AG04449 (cell line): ENCODE measurements at places on chromosomes 2 and 18.

- no peak for DNase-seq
Observed at GRCh38 chr18:44589693-44590355, 90.9 kb upstream of the SETBP1 start.

DNA sequence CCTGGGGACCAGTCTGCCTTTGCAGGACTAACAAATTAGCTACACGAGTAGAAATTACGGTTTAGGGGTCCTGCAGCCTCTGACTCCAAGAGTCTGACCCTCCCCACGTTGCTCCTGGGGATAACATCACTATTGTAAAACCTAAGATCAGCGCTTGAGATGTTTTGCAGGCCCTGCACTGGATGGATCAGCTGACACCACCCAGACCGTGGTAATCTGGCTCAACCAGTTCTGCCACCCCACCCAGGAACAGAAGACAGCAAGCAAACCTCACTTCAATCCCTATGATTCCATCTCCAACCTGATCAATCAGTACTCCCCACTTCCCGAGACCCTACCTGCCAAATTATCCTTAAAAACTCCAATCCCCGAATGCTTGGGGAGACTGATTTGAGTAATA is 31.7 kb downstream of the NGEF start:
- DNase-seq = no peak

DNA sequence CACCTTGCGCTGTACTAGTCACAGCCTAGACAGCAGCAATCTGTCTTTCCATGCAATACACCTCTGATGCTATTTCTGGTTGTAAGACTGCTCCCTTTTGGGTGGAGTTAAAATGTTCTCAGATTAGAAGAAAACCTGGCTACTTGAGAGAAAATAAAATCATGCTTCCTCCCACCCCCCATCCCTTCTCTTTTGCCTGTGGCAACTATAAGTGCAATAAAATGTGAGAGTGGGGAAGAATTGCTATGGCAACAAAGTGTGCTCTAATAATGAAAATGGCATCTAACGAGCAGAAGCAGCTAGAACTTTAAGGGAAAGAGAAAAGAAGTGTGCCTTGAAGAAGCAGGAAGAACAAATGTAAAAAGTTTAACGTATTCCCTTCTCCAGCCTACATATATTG is 464.2 kb upstream of the FSHR start:
- no peak for DNase-seq

DNA sequence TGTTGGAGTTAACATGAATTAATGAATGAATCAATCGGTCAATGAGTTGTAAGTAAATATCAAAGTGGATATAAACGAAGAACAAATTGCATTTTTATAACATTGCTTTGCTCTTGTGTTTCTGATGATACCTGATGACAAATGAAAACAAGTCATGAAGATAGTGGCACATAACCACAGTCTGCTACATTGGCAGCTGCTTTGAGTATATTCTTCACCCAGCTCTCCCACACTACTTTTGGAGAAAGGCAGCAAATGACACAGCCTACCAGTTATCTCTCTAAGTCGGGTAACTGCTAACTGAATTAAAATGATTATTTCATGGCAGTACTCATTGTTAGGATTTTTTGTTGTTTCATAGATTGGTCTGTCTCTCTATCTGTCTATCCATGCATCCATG is 76.8 kb downstream of the COL5A2 start:
- DNase-seq = no peak

DNA sequence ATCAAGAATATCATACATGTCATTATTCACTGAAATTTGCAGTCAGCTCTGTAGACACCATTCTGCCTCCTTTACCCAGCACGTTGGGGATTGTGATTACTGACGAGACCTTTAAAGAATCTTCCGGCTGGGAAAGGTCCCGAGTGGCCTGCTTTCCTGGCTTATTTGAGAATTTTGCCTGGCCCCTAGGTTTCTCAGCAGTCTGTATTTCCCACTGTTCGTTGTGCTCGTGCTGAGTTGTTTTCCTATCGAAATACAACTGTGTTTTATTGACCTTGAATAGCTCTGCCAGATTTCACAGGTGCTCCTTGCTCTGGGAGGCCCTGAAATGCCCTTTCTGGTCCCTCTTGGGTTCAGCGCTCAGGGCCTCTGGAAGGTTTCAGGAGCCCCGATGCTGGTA is 94.9 kb downstream of the AGAP1 start:
- DNase-seq = no peak
